ENCODE measurements at places on chromosomes 13 and 19.

- no peak for DNase-seq
Measured at GRCh38 chr13:33169273-33169980, 116.1 kb downstream of the STARD13 start.

- no peak for DNase-seq
Measured at GRCh38 chr13:23739596-23739995, 149.6 kb downstream of the MIPEP start.

DNA sequence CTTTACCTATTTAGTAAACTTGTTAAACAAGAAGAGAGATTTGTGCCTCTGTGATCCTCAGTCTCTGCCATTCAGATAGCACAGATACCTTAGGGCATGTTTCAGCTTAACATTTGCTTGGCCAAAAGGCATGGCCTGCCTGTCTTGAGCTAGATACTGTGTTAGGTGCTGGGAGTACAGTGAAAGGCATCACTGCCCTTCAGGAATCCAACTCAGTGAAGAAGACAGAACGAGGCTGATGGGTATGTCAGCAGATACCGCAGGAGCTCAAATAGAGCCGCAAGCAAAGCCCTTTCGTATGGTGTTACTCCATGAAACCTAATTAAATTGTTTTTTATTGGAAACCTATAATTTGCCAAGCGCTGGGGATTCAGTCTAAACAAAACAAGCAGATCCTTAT lies 12.9 kb downstream of the ZNF507 start:
- DNase-seq: no peak

DNA sequence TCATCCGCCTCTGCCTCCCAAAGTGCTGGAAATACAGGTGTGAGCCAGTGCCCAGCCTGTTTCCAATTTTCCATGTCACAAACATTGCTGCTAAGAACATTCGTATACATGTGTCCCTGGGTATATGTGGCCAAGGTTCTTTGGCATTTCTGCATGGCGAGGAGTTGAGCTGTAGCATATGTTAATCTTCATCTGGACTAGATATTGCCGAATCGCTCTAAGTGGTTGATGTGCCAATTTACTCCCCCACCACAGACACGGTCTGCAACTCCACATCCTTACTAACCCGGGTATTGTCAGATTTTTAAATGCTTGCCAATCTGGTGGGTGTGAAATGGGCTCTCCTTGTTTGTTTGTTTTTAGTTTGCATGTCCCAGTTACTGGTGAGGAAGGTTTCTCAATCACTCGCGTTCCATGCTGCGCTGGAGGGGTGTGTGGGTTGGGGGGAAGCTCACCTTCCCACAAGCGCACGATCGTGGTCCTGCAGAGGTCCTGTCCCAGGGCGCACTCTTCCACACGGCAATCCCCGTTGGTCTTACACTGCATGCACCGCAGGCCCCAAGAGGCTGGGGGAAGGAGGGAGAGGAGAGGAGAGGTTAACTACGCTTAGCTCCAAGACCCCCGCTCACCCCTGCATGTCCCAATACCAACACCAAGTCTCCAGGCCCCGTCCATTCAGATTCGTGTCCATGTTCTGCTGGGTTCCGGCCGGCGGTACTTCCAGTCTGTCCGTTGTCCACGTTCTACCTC lies 2.7 kb downstream of the PLAUR start:
- no peak for DNase-seq

- no peak for DNase-seq
Measured at GRCh38 chr13:84823528-84823927, 941.3 kb upstream of the SLITRK1 start.

DNA sequence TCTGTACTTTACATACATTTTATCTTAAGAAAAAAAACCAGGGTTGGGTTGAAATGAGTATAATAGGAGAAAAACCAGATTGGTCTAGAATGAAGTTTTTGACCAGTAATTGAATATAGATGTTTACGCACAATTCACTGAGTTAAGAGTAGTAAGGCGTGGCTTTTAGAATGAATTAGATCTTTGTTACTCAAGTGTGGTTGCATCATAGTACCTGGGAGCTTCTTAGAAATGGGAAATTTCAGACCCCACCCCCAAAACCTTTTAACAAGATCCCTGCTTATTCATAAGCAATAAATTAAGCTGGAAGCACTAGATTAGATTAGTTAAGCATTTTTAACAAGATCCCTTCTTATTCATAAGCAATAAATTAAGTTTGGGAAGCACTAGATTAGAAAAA lies 28.7 kb upstream of the LMO7 start:
- no peak for DNase-seq

DNA sequence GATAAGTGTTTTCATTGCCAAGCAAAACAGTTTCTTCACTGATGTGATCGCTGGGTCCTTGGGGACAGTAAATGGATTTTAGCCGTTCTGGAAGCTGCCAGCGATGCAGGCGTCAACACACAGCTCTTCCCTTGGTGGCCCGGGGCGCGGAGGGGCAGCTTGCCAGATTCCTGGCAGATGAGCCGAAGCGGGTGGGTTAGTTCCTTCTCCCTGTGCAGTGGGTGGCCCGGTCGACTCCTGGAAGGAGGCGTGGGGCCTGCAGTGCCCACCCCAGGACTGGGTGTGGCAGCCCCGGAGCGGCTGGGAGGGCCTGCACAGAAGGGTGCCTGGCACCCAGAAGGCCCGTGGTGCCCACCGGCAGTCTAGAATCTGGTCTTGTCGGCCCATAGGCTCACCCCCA lies 69.0 kb downstream of the KDM4B start:
- no peak for DNase-seq

GRCh38 chr13:113941571-113942191 lies 32.2 kb downstream of the C13orf46 start:
- no peak for DNase-seq

GRCh38 chr13:113815151-113816058 lies 48.5 kb downstream of the GAS6 start:
- DNase-seq: no peak

DNA sequence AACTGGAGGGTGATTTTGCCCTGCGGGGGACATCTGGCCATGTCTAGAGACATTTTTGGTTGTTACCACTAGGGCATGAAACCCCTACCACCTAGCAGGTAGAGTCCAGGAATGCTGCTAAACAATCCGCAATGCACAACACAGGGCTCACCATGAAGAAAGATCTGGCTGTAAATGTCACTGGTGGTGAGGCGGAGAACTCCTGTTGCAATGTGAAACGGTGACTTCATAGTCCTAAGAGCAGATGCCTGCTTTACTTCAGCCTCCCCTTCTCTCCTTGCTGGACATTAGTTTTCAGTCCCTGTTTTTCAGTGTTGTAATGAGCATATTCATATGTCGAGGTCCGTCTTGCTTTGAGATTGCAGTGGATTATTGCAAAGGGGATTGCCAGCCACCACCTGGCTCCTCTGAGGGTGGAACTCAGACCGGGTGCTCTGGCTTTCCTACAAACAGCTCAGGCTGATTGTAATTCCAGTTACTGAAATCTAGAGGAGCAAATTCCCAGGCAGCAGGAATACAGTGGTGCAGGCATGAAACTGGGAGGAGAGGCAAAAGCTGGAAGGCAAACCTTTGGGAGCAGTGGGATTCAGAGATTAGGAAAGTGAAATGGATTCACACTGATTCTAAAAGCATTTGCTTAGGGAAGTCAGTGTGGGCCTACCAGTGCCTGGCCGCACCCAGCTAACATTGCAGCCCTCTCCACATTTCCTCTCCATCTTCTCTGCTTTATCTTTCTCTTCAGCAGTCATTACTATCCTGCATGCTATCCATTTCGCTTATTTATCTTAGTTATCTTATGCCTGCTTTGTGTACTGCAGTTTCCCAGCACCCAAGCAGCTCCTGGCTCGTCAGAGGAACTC lies 76.1 kb upstream of the PCDH8 start:
- no peak for DNase-seq

DNA sequence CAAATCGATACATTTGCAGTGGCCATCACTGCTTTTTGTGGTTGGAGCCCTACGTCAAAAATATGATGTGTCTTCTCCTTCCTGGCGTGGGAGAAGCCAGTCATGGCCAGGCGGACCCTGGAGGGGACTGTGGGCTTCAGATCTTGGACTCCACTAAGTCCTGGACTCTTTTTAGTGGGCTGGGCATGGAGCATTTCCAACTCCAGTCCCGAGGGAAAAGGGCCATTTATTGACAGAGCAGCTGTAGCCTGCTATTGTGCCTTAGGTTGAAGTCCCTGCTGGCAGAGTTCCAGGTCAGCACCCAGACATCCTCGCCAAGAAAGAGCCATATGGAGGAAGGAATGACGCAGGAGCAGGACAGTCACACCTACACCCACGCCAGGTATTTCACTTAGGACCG lies 179.2 kb upstream of the ZNF507 start:
- no peak for DNase-seq

- no peak for DNase-seq
Measured at GRCh38 chr19:30393046-30393445, 20.9 kb downstream of the ZNF536 start.
